ENCODE measurements at places on chromosomes 12 and 14. TPM values are rescaled to one million over a fixed set of nuclear protein-coding genes. Genes with fewer than 3 reads are reported as not detected.

DNA sequence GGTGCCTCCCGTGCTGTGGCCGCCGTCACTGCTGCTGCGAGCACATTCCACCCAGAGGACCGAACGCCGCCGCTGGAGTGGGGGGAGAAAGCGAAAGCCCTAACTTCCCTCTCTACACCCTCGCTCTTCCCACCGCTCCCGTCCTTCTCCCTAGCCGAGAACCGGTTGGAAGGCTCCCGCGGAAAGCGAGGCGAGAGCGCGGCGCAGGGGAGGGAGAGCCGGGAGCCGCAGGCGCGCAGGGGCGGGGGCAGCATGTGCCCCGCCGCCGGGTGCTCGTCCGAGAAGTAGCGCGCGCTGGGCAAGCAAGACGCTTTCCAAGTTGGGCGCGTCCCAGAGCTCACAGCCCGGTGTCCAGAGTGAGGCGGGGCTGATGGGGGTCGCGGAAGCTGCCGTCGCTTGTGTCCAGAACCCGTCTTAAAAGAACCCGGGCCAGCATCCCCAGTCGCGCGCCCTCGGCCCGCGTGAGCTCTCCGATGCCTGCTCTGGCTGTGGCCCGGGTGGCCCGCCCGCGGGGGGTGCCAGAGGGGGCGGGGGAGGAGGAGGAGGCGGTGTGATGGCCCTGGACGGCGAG lies at the start of gene TRHDE:
Gene TRHDE, plus strand, starts transcription at position 280 of the 571 bp plus-strand sequence. Its CDS starts 274 bp downstream, at position 554.
- no peak within 1 kb of the TSS for H3K27ac ChIP-seq
- H3K4me1 ChIP-seq, result no peaks in the 10 kb centered on the region
- H3K4me3 ChIP-seq, result no peak within 1 kb of the TSS
- DNase-seq, result no peak

DNA sequence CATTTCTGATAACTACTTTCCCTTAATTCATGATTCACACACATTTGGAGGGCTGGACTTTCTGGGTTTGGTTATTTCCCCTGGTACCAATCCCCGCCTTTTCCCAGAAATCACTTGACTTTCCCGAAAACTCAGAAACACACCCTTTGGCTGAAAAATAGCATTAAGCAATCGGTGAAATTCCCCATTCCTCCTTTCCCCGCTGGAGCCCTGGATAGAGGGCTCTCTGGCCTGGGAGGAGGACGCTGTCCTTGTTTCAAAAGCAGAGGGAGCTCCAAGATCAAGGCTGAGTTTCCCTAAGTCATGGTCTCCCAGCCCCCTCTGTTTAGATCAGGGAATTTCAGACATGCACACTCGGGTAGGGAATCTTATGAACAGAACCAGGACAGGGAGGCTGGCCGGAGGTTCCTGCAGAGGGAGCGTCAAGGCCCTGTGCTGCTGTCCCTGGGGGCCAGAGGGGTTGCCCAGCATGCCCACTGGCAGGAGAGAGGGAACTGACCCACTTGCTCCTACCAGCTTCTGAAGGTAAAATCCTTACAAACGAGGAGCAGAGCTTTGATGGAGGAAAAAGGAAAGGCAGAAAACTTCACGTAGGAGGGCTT lies at the start of gene C1S:
Gene C1S, plus strand, starts transcription at position 366 of the 602 bp plus-strand sequence. CDS start 1,195 bp downstream, outside the sequence.
- no peaks in the 10 kb centered on the region for H3K4me1 ChIP-seq
- no peak within 1 kb of the TSS for H3K4me3 ChIP-seq
- H3K27ac ChIP-seq, result no peak within 1 kb of the TSS
- peaks cover 5% of the 10 kb centered on the region for H3K27me3 ChIP-seq
- DNase-seq, result no peak

- no peaks in the 10 kb centered on the region for H3K4me1 ChIP-seq
- H3K27ac ChIP-seq, result no peak overlapping the region
- H3K27me3 ChIP-seq, result no peaks in the 10 kb centered on the region
- no peak for DNase-seq
- peaks cover 40% of the 10 kb centered on the region for H3K36me3 ChIP-seq
These were observed 9.6 kb downstream of the PRKAG1 start for GRCh38 chr12:49008943-49009342.

- H3K27ac ChIP-seq, result no peak overlapping the region
- H3K27me3 ChIP-seq, result no peaks in the 10 kb centered on the region
- no peak overlapping the region for H3K4me3 ChIP-seq
- no peaks in the 10 kb centered on the region for H3K36me3 ChIP-seq
- DNase-seq, result no peak
These were observed 156.1 kb upstream of the CCND2 start for GRCh38 chr12:4117386-4118016.

TEX22 gene
- 4.7 TPM for total RNA-seq

DNA sequence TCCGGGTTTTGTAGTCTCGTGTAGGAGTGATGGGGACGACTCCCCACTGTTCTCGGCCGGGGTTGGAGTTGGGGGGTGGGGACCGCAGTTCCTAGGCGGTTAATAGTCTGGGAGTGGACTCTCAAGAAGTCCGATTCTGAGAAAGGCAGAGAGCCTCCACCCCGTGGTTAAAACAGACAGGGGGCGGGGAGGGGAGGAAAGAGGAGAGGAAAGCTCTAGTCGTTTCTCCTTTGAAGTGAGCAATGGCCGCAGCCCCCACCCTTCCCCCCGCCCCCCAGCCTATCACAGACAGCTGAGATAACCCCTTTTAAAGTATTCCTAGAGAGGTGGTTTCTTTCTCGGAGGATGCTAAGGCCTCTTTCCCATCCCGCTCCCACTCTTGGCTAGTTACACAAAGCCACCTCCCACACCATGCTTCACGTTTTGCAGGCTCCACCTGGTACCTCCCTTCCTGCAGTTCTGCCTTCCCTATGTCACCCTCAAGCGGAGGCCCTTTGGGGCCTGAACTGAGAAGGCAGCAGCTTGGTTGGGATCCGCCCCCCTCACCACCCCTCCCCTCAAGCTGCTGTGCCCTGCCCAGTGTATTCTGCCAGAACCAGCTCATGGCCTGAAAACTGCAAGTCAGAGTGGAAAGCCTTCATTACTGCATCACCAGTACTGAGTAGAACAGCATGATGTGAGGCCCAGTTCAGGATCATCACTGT lies 853 bp downstream of the USP5 start:
- peaks cover 37% of the 10 kb centered on the region for H3K4me1 ChIP-seq
- no peaks in the 10 kb centered on the region for H3K27me3 ChIP-seq
- peaks cover 31% of the 10 kb centered on the region for H3K36me3 ChIP-seq

DHH gene
- total RNA-seq, result 0.35 TPM

PAPLN gene
- 0.11 TPM for total RNA-seq

DNA sequence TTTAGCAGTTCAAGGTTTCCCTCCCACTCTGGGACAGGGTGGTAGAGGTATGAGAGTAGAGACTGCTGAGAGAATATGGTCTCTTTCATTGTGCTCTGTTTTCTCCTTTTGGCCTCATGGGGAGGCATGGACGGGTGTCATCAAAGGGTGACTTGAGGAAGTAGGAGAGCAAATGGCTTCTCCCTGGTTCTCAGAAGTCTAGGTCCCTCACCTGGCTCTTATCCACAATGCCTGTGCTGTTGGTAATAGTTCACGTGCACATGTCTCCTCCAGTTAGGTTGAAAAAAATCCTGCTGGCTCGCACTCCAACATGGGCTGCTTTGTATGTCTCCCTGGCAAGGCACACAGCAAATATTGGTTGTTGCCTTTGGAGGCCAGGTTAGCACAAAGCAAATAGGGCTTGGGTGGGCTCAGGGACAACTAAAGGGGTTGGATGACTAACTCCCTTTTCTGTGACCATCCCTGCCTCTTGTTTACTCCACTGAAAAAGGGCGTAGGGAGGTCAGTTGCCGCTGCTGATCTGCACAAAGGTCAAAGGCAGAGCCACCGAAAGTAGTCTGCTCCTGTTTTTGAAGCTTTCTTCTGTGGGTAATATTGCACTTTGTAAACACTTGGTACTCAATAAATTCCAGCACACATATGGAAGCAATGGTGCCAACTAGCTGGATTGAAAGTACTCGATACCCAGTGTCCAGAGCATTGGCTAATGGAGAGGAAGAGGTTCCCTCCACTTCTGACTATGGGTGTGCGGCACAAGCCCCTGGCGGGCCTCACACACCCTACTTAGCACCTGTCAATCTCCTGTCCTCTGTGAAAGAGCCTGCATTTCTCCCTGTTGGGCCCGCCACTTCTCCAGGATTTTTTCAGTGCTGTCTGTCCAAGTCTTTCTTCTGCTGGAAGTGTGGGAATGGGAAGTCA lies 121.8 kb downstream of the SLC38A6 start:
- H3K4me3 ChIP-seq, result no peak overlapping the region
- H3K27ac ChIP-seq, result no peak overlapping the region
- H3K36me3 ChIP-seq, result no peaks in the 10 kb centered on the region
- no peak for DNase-seq

ZDHHC22 gene
- not detected for total RNA-seq

GRCh38 chr12:57998251-57998650 lies 56.9 kb downstream of the ATP23 start:
- H3K36me3 ChIP-seq, result no peaks in the 10 kb centered on the region
- no peak overlapping the region for H3K27ac ChIP-seq
- H3K4me3 ChIP-seq, result no peak overlapping the region

EFS gene
- not detected for total RNA-seq

GRCh38 chr12:53062977-53063707 lies 13.3 kb downstream of the TNS2 start:
- no peak overlapping the region for H3K27ac ChIP-seq
- no peaks in the 10 kb centered on the region for H3K27me3 ChIP-seq
- H3K4me3 ChIP-seq, result no peak overlapping the region

KRAS gene
- 34.4 TPM for total RNA-seq

ACACB gene
- total RNA-seq, result 46.7 TPM

P2RX7 gene
- total RNA-seq, result 7.3 TPM

GRCh38 chr12:22541496-22542155 lies 2.7 kb downstream of the C2CD5 start:
- H3K27me3 ChIP-seq, result no peaks in the 10 kb centered on the region
- no peaks in the 10 kb centered on the region for H3K36me3 ChIP-seq
- no peak overlapping the region for H3K27ac ChIP-seq
- no peak for DNase-seq
- peaks cover 70% of the 10 kb centered on the region for H3K4me1 ChIP-seq

PTGDR gene
- 2.1 TPM for total RNA-seq

DNA sequence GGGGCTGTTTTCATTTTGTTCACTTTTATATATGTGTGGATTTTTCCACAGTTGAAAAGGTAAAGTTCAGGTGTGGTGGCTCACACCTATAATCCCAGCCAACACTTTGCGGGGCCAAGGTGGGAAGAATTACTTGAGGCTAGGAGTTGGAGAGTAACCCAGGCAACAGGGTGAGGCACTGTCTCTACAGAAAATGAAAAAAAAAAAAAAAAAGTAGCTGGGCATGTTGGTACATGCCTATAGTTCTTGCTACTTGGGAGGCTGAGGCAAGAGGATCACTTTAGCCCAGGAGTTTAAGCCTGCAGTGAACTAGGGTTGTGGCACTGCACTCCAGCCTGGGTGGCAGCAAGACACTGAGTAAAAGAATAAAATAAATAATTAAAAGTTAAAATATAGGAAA lies 326.5 kb downstream of the NAV3 start:
- no peaks in the 10 kb centered on the region for H3K27me3 ChIP-seq
- no peak for DNase-seq
- no peak overlapping the region for H3K4me3 ChIP-seq
- no peaks in the 10 kb centered on the region for H3K4me1 ChIP-seq
- no peaks in the 10 kb centered on the region for H3K36me3 ChIP-seq

DNA sequence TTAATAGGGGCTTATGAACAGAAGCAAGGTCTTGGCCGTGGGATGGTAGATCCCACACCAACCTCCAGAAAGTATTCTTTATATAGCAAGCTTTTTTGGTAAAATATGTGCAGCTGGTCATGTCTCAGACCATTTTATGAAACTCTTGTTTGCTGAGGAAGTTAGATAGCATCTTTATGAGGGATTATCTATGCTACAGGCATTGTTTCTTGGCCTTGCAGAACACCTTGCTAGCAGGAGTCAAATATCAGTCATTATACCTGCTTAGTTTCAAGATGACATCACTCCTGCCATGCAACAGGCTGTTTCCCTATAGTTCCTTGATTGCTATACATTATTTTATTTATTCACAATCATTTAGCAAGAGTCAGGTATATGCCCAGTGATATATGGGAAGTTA lies 84.8 kb upstream of the LRFN5 start:
- H3K36me3 ChIP-seq, result no peaks in the 10 kb centered on the region
- no peak for DNase-seq
- no peak overlapping the region for H3K4me3 ChIP-seq
- H3K27me3 ChIP-seq, result no peaks in the 10 kb centered on the region
- H3K27ac ChIP-seq, result no peak overlapping the region
- no peaks in the 10 kb centered on the region for H3K4me1 ChIP-seq
